ENCODE measurements at places on chromosomes 16 and 17. TPM values are rescaled to one million over a fixed set of nuclear protein-coding genes. Genes with fewer than 3 reads are reported as not detected.

Gene ACE
- 7.8 TPM for total RNA-seq

Gene GRN
- 270 TPM for total RNA-seq

Gene PRSS21
- not detected for total RNA-seq

Gene CACNG5
- 0.52 TPM for total RNA-seq

Gene RNF43
- total RNA-seq, result not detected

Gene EMP2
- 42.8 TPM for total RNA-seq

Gene SLC26A11
- total RNA-seq, result 7.3 TPM

Gene SDR42E1
- total RNA-seq, result 0.52 TPM

Gene FOXC2
- total RNA-seq, result under 0.01 TPM

Gene IQCK
- 10.4 TPM for total RNA-seq

Gene ZNF207
- total RNA-seq, result 78.3 TPM

Gene SPECC1
- total RNA-seq, result 13.6 TPM

Gene SOX15
- not detected for total RNA-seq

Gene DOC2A
- total RNA-seq, result 0.52 TPM

Gene HNF1B
- not detected for total RNA-seq

Gene ADAMTS18
- total RNA-seq, result 5.2 TPM
